ENCODE measurements at places on chromosomes 6 and 20. TPM values are rescaled to one million over a fixed set of nuclear protein-coding genes. Genes with fewer than 3 reads are reported as not detected.

CEP85L gene
- 1.7 TPM for total RNA-seq

C6orf58 gene
- total RNA-seq, result not detected

TNFRSF6B gene
- not detected for total RNA-seq

TENT5A gene
- total RNA-seq, result 0.82 TPM

FOXF2 gene
- 21.7 TPM for total RNA-seq

TRIM38 gene
- total RNA-seq, result 2.0 TPM

RSPO3 gene
- 85.2 TPM for total RNA-seq

SIM1 gene
- total RNA-seq, result not detected

PSORS1C2 gene
- total RNA-seq, result not detected

BPIFA1 gene
- not detected for total RNA-seq

CST4 gene
- total RNA-seq, result not detected

TMC2 gene
- not detected for total RNA-seq

CST2 gene
- 0.25 TPM for total RNA-seq

PACRG gene
- total RNA-seq, result not detected

HNF4A gene
- total RNA-seq, result 15.4 TPM

BACH2 gene
- total RNA-seq, result 0.64 TPM

MOG gene
- total RNA-seq, result not detected

ADGB gene
- total RNA-seq, result not detected

ABT1 gene
- 12.8 TPM for total RNA-seq

PIGT gene
- total RNA-seq, result 102 TPM

NKX2-2 gene
- total RNA-seq, result not detected

CENPW gene
- 43.8 TPM for total RNA-seq

COL19A1 gene
- not detected for total RNA-seq

RNF217 gene
- 3.9 TPM for total RNA-seq

SRSF12 gene
- total RNA-seq, result 2.4 TPM

VSX1 gene
- 0.43 TPM for total RNA-seq

TAPBP gene
- 35.4 TPM for total RNA-seq

C20orf141 gene
- 0.46 TPM for total RNA-seq

TSHZ2 gene
- total RNA-seq, result not detected

KCNB1 gene
- total RNA-seq, result 4.3 TPM

HLA-DQA1 gene
- not detected for total RNA-seq

CLPSL2 gene
- 2.0 TPM for total RNA-seq

ZSWIM1 gene
- total RNA-seq, result 6.4 TPM

KHDC1L gene
- 0.38 TPM for total RNA-seq

BPIFB4 gene
- not detected for total RNA-seq

TCP11 gene
- total RNA-seq, result not detected

Data from A549 treated with GW870086 at 1 μM for 4 hours (cell line).